ENCODE measurements at places on chromosomes 7 and 10. TPM values are rescaled to one million over a fixed set of nuclear protein-coding genes. Genes with fewer than 3 reads are reported as not detected.

GRCh38 chr10:22850541-22850940, 77.3 kb upstream of the ARMC3 start:
- DNase-seq, result no peak

- no peak for DNase-seq
Observed at GRCh38 chr7:138608275-138608674, 92.9 kb downstream of the SVOPL start.

DNA sequence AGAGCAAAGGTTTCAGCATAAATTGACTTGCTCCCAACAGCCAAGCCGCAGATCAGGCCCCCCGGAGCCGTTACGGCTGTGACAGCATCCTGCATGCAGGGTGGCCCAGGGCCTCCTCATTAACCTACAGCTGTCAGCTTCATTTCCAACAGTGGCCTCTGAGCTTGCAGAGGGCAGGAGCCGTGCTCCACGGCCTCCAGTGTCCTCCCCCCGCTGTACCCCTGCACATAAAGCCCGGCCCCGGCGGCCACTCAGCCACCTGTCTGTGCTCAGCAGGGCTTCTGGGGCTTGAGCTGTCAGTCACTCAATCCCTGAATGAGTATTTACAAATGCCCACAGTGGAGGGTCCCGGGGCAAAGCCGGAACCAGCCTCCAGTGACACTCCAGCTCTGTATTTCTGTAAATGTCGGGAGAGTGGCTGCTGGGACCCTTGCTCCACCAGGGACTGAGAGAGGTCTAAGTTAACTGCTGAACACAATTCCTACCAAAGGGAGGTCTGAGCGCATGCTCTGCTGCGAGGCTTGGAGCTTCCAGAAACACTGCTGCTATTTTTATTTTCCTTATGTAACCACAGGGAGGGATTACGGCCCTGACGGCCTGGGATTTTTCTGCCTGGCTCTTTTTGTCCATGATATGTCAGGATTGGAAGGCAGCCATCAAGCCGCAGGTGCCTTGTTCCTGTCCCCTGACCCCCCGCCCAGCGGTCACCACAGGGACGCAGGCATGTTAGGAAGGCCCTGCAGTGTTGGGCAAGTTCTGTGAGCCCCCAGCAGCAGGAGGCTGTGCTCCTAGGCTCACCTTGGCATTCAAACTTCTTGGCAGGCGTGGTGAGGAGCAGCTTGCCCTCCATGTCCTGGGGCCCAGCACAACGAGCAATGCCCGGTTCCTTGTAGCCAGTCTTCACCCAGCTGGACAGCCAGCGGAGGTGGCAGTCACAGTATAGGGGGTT, 165.0 kb downstream of the SLIT1 start:
- DNase-seq, result no peak

DNA sequence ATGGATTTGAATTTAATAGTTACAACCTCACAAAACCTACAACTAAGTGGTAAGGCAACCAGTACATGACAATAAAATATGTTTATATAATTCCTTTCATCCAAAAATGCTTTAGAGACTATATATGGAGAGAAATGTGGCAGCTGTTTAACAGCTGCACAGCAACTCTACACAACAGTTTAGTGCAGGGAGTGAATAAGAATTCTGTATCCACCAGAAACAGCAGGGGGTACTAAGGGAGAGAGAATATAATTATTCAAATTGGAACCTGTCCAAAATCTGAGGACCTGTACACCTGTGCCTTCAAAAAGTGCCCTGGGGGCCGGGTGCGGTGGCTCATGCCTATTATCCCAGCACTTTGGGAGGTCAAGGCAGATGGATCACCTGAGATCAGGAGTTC, 49.6 kb downstream of the POLL start:
- no peak for DNase-seq

GRCh38 chr10:58372607-58373441, 12.4 kb upstream of the TFAM start:
- DNase-seq, result no peak

DNA sequence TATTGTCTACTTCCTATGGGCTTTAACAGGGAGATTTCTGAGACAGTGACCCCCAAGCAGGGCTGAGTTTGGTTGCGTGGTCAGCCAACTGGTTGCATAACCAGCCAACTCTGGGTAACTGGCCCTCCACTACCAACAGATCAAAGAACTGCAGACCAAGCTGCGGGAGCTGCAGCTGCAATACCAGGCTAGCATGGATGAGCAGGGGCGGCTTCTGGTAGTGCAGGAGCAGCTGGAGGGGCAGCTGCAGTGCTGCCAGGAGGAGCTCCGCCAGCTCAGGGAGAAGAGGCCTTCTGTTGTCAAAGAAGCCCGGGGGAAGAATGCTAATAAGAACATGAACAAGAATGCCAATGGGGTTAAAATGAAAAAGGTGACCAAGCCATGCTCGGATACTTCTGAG, 15.7 kb upstream of the FLNC start:
- DNase-seq, result no peak

- DNase-seq, result no peak
Observed at GRCh38 chr7:123961771-123962170, 36.7 kb downstream of the SPAM1 start.

DNA sequence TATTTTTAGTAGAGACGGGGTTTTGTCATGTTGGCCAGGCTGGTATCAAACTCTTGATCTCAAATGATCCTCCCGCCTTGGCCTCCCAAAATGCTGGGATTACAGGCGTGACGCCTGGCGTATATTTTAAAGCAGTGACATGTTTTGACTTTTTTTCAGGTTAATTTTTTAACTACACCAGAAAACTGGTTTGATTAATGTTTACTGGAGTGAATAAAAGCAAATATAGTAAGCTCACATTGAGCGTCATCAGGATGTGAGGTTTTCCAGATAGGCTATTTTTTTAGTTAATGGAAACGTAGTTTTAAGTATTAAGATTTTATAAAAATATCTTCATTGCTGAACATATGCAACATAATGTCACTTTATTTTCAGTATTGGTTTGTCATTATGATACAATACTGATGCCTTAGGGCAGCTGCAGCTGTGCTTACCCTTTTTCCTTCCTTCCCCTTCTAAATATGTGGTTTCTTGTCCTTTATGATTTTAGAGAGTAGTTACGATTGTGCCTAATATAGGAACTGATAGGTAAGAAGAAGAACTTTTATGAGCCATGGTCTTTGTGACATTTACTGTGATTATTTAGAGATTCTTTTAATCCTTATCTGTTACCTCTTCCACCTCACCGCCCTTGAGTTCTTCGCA, 37.3 kb downstream of the TMEM60 start:
- no peak for DNase-seq

TRIM74 gene
- total RNA-seq, result 3.3 TPM

LDB3 gene
- total RNA-seq, result not detected

SEMA3A gene
- total RNA-seq, result not detected
